CD4-positive, alpha-beta T cell treated with Interleukin-6 at 100 ng/mL for 8 hours (primary cell): ENCODE measurements at places on chromosomes 1 and 21.

DNA sequence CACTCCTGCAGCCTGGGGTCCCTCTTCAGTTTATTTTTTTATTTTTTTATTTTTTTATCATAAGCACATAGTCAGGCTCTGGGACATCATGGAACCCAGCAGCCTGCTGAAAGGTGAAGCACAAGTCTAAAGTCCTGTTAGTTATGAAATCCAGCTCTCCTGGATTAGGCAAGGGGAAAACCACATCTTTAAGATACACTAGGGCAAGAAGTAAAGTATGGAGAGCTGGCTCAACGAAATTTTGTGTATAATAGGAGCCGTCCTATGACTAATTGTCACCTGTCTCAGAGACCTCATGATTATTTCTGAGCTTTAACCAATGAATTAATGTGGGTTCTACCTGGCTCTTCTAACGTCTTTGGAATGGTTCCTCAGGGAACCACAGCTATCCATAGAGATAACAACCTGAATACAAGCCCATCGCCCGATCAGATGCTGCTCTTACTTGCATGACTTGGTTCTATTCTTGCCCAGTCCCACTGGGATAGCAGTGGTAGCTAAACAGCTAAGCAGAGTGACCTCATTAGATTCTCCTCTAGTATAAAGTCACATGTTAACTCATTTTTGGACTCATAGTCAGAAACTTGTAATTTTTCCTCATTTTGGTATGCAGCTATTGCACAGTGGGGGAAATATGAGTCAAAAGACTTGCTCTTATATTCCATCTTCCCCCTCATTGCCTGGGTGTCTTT, 122.7 kb downstream of the LMO4 start:
- DNase-seq: no peak

GRCh38 chr1:231139125-231139649, 22.7 kb upstream of the TRIM67 start:
- DNase-seq: no peak

- DNase-seq: no peak
Measured at GRCh38 chr1:17676387-17677060, 78.6 kb upstream of the ACTL8 start.

GRCh38 chr1:185816460-185816859, 82.3 kb downstream of the HMCN1 start:
- DNase-seq: no peak

- DNase-seq: no peak
Measured at GRCh38 chr1:116507631-116508030, 63.2 kb downstream of the CD58 start.

GRCh38 chr1:28530456-28530855, 22.4 kb upstream of the TRNAU1AP start:
- DNase-seq: no peak

GRCh38 chr1:12080156-12080555, 17.1 kb downstream of the TNFRSF8 start:
- no peak for DNase-seq

DNA sequence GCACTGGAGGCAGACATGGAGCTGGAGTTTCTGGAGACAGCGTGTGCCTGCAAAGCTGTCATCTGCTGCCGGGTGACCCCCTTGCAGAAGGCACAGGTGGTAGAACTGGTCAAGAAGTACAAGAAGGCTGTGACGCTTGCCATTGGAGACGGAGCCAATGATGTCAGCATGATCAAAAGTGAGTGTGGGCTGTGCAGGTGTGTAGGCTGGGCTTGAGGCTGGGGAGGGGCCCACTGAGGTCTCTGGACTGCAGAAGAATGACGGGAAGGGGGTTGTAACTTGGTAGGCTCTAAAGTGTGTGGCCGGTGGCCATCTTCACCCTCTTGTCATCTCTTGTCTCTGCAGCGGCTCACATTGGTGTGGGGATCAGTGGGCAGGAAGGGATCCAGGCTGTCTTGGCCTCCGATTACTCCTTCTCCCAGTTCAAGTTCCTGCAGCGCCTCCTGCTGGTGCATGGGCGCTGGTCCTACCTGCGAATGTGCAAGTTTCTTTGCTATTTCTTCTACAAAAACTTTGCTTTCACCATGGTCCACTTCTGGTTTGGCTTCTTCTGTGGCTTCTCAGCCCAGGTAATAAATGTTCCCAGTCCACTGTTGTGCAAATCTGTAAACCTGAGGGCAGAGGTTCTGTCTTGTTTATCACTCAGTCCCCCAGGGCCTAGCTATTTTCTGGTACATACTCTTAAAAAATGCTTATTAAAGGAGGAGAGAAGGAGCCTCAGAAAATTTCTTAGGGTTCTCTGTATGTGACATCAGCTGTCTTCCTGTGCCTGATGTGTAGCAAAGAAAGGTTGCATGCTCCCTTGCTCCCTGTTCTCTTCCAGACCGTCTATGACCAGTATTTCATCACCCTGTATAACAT, 19.9 kb downstream of the ATP8B2 start:
- peak; percentile 76 for DNase-seq

GRCh38 chr1:207959141-207959825, 48.4 kb upstream of the CD34 start:
- no peak for DNase-seq

DNA sequence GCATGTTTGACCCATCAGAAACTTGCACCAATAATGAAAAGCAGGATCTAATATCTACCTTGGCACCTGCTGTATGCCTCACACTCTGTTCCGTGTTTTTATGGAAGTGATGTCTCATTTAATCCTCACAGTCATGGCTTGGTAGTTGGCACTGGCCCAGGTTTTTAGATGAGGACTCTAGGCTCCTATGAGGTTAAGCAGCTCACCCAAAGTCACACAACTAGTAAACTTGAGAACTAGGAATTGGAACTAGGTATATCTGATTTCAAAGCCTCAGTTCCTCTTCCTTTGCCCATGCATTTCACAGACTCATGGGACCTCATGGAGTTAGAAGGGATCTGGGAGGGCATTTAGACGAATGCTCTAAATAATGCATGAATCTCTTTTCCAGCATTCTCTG, 21.3 kb upstream of the TARBP1 start:
- DNase-seq: no peak

DNA sequence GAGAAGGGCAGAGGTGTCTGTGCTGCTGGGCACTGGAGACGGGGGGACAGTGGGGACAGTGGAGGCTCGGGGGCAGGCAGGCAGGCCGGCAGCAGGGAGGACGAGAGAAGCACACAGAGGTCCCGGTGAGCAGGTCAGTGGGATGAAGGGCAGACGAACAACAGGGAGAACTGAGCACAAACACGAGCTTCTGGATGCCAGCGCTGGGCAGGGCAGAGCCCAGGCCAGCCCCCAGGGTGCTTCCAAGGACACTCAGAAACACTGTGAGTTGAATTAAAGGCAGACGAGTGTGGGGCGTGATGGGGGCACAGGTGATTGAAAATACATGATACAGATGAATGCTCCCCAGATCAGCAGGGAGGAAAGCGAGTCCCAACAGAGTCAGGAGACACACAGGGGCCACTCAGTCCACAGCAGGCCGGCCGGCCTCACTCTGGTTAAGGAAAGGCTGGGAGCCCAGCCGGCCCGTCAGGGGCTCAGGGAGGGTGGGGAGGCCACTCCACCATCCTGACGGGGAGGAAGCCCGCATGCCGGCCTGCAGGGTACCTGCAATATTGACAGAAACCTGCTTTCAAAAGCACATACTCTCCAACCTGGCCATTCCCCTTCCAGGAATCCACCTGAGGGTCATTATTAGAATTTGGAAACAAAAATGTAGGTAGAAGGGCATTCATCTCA, 14.1 kb downstream of the SLC19A1 start:
- no peak for DNase-seq

DNA sequence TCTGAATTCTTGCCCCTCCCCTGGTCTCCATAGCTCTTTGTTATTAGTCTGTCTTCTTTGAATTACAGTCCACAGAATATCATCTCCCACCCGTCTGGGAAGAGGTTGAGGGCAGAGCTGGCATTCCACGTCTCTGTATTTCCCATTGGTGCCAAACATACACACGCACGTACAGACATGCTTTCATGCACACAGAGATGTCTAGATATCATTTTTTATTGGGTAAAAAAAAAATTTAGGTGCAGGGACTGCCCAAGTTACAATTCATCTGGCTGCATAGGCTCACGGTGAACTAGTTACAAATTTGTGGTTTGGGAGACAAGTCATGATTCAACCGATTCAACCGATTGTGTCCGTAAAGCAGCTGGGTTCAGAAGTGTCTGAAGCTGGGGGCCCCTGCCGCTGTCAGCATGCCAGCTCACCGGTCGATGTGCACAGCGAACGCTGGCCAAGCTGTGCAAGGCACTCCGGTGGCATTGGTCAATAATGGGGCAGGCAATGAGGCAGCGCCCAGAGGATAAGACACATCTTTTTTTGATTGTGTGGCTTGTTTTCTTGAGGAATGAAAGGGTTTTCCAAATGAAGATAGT, 73.7 kb downstream of the KCNN3 start:
- no peak for DNase-seq

DNA sequence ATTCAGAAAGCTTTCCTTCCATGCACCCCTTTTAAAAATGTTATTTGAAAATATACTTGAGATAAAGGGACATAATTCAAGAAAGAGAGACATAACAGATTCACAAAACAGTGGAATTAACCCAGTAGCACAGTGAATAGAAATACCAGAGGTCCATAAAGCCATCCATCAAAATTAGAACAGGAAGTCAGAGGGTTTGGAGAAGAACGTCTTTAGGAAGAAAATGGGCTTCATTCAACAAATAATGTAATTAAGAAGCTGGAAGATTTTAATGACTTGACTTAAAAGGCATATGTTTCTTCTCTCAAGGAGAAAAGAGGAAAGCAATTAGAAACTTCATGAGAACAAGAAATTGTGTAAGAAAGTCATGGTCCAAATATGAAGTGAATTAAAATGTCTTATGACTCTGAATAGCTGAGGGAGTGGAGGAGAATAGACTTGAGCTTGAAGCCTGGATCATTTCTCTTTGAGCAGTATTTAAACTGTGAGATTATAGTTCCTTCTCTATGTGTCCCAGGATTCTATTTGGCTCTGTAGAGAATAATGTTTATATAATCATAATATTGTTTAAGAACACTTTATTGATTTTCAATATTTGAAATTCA, 7.9 kb upstream of the HCRTR1 start:
- DNase-seq: no peak

GRCh38 chr1:238652346-238652968, 733.9 kb upstream of the CHRM3 start:
- DNase-seq: no peak

GRCh38 chr1:206507284-206508129, at the start of gene RASSF5:
Gene RASSF5, plus strand, starts transcription at chr1:206507531. Its CDS starts 72 bp downstream, at chr1:206507603.
- peak; percentile 77 for DNase-seq

GRCh38 chr21:36665806-36666205, 33.1 kb upstream of the SIM2 start:
- DNase-seq: no peak

DNA sequence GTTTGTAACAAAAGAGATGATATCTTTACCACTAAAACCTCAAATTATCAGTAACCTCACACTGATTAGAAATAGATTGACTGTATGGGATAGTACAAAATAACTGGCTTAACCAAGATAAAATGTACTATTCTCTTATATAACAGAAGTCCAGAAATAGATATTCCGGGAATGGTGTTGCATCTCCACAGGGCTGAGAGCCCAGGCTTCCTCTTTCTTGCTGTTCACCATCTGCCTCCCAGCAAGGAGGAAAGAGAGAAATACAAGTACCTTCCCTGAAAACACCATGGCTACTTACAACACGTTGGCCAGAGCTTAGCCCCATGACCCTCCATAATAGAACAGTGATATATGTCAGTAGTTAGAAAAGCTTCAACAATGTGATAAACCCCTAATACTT, 47.0 kb upstream of the KCNK1 start:
- DNase-seq: no peak

DNA sequence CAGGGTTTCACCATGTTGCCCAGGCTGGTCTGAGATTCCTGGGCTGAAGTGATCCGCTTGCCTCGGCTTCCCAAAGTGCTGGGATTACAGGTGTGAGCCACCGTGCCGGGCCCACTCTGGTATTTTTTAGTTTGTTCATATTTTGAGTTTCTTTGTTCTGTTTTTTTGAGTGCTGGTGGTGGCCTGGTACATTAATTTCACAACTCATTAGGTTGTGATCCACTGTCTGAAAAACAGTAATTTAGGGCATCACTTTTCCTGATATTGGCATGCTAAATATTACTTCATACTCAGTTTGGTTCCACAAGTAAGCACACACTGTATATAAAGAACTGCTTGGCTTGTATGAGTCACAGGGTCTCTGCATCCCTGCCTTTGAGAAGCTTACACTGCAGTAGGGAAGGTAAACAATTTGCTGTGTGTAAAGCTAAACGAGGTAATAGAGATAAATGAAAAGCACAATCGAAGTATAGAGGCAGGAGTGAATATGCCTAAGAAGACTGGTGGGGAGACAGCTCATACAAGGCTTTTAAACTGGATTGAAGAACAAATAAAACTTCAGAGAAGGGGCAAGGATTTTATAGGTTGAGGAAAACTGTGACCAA, 7.7 kb downstream of the SNX27 start:
- DNase-seq: no peak

DNA sequence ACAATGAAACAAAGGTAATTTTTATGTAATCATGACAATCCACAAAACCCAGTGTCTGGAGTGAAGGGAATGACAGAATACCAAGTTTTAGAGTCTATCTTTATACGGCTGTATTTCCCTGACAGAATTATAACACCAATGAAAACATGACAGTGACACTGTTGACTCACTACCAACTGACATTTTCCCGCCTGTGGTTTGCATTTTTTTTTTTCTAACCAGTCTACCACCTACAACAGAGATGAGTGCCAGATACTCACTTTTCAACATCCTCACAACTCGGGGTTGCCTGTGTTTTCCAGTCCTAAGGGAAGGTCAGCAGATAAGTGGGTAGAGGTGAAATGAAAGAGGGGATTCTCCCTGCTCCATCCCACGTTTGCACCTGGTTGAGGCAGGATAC, 118.9 kb downstream of the KCNJ6 start:
- DNase-seq: no peak

GRCh38 chr1:99370476-99370875, 106.2 kb downstream of the PLPPR4 start:
- no peak for DNase-seq

- DNase-seq: no peak
Measured at GRCh38 chr1:50458507-50458906, 35.3 kb upstream of the DMRTA2 start.

DNA sequence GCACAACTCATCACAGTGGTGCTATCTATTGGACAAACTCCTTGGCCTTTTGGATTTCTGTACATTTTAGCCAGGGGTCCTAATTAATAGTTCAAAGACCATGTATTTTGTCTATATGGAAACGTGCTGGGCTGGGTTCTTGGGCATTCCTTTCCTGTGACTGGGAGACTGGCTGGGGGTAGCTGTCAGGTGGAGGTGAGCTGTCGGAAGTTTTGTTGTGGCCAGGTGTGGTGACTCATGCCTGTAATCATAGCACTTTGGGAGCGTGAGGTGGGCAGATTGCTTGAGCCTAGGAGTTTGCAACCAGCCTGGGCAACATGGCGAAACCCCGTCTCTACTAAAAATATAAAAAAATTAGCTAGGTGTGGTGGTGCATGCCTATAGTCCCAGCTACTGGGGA, 392.4 kb downstream of the RPS6KC1 start:
- no peak for DNase-seq

DNA sequence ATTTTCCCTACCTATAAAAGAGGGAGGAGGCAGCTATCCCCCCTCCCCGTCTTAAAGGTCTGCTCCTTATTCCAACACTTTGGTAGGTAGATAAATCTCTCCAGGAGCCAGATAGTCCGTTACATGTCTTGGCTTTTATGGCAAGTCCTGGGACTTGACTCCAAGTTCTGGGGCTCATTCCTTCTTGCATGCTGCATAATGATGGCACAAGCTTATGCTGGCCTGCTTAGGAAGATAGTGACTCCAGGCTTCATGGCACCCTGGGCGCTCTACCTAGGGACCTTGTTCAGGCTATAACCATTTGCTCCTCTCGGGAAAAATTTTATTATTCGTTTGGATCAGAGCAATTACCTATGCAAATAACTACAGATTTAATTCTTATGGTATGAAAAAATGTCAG, 3.7 kb downstream of the SLAMF1 start:
- no peak for DNase-seq
